ENCODE measurements at places on chromosomes 7 and 10.

DNA sequence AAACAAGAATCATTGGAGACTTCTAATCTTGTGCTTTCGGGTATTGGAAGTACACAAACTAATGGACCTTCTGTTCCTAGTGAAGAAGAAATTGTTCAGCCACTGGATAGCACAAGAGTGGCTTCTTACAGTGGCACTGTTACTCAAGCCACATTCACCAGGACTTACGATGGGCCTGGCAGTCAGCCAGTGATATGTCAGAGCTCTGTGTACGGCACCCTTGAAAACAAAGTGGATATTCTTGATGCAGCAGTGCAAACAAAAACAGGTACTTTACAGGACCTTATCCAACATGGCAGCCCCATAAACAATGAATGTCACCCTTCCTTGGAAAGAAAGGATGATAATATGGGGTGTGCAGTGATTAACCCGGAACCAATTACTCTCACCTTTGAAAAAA is 61.6 kb downstream of the TASOR2 start:
- no peak for DNase-seq

- peak; percentile 17 for DNase-seq
Measured at GRCh38 chr10:127337801-127338200, 141.4 kb upstream of the INSYN2A start.

DNA sequence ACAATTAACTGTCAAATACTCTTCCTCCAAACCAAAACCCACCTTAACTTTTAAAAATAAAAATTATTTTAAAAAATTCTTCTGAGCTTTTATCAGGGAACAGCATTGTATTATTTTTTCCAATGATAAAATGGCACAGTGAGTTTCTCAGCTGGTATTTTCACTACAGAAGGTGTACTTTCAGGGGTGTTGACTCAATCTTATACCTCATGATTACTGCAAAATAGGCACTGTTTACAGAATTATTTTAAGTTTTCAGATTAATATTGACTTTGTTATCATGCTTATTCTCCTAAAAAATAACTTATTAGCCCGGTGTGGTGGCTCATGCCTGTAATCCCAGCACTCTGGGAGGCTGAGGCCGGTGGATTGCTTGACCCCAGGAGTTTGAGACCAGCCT is 24.3 kb downstream of the RHEB start:
- no peak for DNase-seq

GRCh38 chr7:786472-787255 is 45.6 kb upstream of the SUN1 start:
- DNase-seq, result peak; percentile 73

DNA sequence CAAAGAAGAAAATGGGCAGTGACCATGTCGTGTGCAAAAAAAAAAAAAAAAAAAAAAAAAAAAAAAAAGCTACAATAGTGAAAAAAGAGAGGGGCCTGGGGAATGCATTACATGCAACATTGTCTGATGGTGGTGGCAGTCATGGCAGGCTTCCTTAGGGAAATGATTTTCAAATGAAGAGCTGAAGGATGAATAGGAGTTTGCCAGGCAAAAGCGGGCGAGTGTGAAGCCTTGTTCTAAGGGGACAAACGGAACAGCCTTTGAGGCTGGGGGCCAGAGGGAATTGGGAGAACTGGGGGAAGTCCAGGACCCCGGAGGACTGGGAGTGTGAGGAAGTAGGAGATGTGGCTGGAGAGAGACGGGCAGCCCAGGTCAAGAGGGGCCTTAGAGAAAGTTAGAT is 3.1 kb downstream of the COL13A1 start:
- DNase-seq, result no peak

- DNase-seq, result no peak
Measured at GRCh38 chr10:126977216-126977615, 72.0 kb downstream of the DOCK1 start.

GRCh38 chr7:36844374-36844773 is 120.1 kb upstream of the AOAH start:
- DNase-seq, result no peak

DNA sequence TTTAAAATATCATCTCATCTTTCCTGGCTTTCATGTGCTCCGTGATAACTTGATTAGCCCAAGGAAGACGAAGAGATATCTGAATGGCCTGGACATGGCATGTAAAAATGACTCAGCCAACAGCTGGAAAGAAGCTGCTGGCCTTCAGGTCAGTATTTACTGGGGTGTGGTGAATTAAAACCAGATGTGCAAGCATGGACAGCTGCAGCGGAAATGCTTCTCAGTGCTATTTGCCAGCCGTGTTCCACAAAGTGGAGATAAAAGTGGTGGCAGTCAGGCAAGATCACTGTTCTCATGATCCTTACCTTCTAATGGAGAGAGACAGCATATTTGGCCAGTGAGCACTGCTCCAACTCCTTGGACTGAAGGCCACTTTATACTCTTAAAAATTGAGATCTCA is 203.1 kb upstream of the VSTM2A start:
- no peak for DNase-seq

- no peak for DNase-seq
Measured at GRCh38 chr7:98073047-98073446, 33.6 kb upstream of the LMTK2 start.

DNA sequence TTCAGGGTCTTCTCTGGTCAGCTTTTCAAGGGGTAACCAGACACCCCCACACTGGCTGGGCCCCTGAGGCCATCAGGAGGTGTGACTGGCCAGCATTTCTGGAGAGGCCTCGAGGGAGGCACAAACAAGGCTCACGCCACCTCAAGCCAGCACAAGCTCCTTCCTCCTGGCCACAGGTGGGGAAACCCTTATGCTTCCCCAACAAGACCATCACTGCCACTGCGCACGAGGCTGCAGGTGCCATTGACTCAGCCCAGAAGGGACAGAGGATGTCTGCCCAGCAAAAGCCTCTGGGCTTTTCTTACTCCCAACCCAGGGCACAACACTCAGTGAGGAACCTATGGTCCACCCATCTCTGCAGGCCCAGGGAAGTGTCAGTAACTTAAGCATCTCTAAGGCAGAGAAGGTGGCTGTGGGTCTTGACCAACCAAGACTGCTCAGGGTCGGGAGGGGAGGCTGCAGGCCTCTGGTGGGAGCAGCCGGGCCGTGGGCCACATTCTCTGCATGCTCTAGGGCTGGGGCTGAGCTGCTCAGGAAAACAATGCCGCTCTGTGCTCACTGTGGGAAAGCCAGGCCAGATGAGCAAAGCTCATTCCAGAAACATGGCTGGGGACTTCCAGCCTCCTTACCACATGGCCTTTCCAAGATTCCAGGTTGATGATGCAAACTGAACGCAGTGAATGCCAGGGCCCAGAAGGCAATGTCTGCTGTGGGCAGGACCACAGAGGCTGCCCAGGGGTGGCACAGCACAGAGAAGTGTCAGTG is 24.2 kb upstream of the RASSF4 start:
- DNase-seq, result no peak

- DNase-seq, result no peak
Measured at GRCh38 chr7:45684910-45685618, 110.9 kb downstream of the ADCY1 start.

DNA sequence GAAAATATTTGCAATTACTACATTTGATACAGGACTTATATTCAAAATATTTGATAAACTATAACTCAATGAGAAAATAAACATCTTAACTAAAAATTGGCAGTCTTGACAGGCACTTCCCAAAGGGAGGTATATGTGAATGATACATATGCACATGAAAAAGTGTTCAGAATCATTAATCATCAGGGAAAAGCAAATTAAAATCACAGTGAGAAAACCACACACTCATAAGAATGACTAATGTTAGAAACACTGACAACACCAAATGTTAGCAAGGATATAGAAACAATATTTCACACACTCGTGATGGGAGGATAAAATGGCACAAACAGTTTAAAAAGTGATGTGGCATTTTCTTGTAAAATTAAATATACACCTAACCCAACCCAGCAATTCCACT is 4.1 kb upstream of the VPS26A start:
- DNase-seq, result no peak

GRCh38 chr7:108251700-108252099 is 121.5 kb upstream of the LAMB4 start:
- DNase-seq, result no peak

- DNase-seq, result peak; percentile 38
Measured at GRCh38 chr7:123070702-123071286, 75.3 kb upstream of the TAS2R16 start.

DNA sequence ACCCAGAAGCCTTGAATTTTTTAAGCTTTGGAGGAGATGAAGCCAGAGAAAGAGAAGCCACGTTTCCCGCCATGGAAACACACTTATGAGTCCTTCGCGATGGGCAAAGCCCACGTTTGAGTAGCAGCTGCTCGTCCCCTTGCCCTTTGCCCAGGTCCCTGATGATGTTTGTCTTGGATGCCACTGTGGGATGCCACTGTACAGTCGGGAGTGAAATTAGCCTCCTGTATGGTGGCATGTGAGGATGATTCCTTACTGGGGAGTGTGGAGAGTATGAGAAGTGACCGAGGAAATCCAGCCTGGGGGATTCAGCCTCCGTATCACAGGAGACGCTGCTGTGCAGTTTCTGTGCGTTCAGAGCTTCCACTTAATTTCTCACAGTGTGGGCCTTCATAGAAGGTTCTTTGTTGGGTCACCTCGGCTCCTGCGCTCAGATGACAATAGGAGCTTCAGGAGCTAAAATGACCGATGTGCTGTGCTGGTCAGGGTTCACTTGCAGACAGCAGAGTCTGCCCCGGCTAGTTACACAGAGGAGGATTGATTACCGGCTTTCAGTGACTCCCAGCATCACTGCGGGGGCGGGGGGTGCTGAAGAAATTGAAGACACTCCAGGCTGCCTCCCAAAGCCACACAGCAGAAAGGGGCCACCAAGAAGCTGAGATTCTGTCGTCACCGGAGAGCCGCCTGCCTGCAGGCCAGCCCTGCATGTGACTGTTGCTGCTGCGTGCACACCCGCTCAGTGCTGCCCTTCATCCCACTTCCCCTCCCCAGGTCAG is 122.1 kb upstream of the SFMBT2 start:
- DNase-seq, result no peak

- DNase-seq, result no peak
Measured at GRCh38 chr7:155053002-155053401, 17.1 kb upstream of the HTR5A start.

- DNase-seq, result no peak
Measured at GRCh38 chr10:102237711-102238252, 3.5 kb downstream of the PITX3 start.

- DNase-seq, result peak; percentile 27
Measured at GRCh38 chr10:133199992-133200611, 29.9 kb upstream of the UTF1 start.

GRCh38 chr7:20201380-20201779 is 15.8 kb downstream of the MACC1 start:
- DNase-seq, result peak; percentile 10

GRCh38 chr7:143878884-143879283 is 23.1 kb downstream of the TCAF1 start:
- DNase-seq, result no peak

GRCh38 chr7:104207731-104208420 is at the start of gene ORC5:
ORC5 (minus strand) TSS chr7:104208013; CDS start chr7:104207904, 109 bp downstream.
- DNase-seq, result peak; percentile 76

DNA sequence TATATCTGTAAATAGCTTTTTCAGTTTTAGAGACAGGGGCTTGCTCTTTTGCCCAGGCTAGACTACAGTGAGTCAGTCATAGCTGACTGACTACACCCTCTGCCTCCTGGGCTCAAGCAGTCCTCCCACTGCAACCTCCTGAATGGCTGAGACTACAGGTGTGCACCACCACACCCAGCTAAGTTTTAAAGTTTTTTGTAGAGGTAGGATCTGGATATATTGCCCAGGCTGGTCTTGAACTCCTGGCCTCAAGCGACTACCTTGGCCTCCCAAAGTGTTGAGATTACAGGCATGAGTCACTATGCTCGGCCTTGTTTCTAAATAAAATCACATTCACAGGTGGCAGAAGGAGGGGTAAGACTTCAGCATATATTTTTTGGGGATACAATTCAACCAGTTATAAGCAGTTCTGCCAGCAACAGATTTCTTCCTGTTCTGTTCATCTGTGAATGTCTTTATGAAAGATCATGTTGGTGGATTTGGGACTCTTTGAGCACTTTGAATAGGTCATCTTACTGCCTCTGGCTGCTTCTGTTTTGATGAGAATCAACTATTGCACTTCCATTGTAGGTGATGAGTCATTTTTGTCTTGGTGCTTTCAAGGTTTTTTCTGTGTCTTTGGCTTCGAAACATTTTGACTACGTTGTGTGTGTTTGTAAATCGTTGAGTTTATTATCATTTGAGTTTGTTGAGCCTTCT is 15.7 kb downstream of the RBM33 start:
- DNase-seq, result no peak

DNA sequence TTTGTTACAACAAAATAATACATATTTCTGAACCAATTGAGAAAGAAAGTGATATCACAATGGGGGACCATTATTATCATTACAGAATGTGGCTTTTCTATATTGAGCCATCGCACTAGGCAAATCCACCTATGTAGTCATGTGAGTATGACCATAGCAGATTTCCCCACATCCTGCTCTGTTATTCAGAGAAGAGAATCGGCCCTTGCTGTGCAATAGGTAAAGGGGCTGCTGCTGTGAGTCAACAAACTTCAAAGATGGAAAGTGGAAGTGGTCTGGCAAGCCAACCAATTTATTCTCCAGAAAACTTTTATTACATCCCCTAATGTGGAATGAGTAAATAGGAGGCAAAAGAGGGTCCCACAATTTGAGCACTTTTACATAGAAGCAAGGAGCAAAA is 573.4 kb downstream of the ETV1 start:
- DNase-seq, result no peak

DNA sequence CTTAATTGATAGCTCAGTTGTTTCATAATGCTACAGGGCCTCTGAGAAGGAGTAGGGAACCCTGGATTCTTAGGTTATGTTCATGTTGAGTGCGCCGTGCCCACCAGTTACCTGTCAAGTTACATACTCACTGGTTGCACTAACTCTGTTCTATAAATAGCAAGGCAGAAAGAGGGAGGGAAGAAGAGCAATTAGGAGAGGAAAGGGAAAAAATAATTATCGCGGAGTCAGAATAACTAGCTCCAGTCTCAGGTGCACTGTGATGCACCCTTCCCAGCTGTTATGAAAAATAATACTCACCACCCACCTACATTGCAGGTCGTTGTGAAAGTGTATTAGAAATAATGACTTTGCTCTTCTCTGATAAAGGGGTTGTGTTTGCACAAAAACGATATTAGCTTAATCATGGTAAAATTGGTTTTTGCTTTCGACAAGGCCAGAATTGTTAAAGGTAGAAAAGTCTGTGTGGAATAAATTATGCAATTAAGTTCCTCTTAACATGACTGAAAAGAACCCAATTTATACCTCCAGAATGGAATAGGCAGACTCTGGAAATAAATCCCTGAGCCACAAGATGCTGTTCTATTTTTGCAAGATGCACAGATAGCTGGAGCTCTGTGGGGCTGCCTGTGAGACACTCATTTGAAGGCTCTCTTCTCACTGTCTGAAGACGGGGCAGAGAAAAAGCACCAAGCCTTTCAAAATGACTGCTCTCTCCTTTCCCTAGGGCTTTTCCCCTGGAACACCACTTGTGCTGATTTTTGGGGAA is 137.6 kb upstream of the PITRM1 start:
- no peak for DNase-seq

GRCh38 chr10:116668446-116668845 is 47.7 kb downstream of the PNLIPRP2 start:
- no peak for DNase-seq

- DNase-seq, result no peak
Measured at GRCh38 chr10:122513053-122513452, 47.5 kb upstream of the DMBT1 start.

All from neural progenitor cell (in vitro differentiated cells).